ENCODE measurements at places on chromosomes 16 and 17. TPM values are rescaled to one million over a fixed set of nuclear protein-coding genes. Genes with fewer than 3 reads are reported as not detected.

Gene ALOX15B
- total RNA-seq = 18.5 TPM

Gene AGRP
- not detected for total RNA-seq

GRCh38 chr16:17770104-17770503 lies 299.3 kb upstream of the XYLT1 start:
- DNase-seq = no peak
- H3K4me3 ChIP-seq = no peak overlapping the region
- no peak overlapping the region for H3K27ac ChIP-seq
- no peaks in the 10 kb centered on the region for H3K27me3 ChIP-seq
- H3K4me1 ChIP-seq = peaks cover 12% of the 10 kb centered on the region

Gene CLDN7
- total RNA-seq = 20.8 TPM

Gene SPAG7
- 112 TPM for total RNA-seq

DNA sequence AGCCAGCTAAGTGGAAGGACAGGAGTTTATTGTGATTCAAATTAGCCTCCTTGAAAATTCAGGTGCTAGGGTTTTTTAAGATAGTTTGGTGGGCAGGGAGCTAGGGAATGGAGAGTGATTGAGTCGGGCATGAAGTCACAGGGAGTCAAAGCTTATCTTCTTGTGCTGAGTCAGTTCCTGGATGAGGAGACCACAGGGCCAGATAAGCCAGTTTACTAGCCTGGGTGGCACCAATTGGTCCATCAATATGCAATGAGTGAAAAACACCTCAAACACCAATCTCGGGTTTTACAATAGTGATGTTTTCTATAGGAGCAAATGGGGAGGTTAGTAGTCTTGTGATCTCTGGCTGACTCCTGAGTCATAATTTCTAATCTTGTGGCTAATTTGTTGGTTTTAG lies 165.1 kb downstream of the ABCC12 start:
- no peaks in the 10 kb centered on the region for H3K36me3 ChIP-seq
- H3K4me1 ChIP-seq = no peaks in the 10 kb centered on the region
- DNase-seq = no peak
- H3K27ac ChIP-seq = no peak overlapping the region

Gene MIEF2
- 14.1 TPM for total RNA-seq

Gene MT1E
- total RNA-seq = 518 TPM

GRCh38 chr17:1229900-1230501 lies 40.2 kb upstream of the BHLHA9 start:
- H3K4me1 ChIP-seq = peaks cover 18% of the 10 kb centered on the region
- no peak for DNase-seq
- H3K27ac ChIP-seq = no peak overlapping the region

Gene HSD17B1
- total RNA-seq = 13.0 TPM

GRCh38 chr17:80851277-80851925 lies 140.2 kb upstream of the CHMP6 start:
- H3K27me3 ChIP-seq = no peaks in the 10 kb centered on the region
- H3K4me3 ChIP-seq = no peak overlapping the region
- no peak for DNase-seq
- no peak overlapping the region for H3K27ac ChIP-seq
- H3K36me3 ChIP-seq = peaks cover 3% of the 10 kb centered on the region

GRCh38 chr17:82219083-82219482 lies 6.4 kb upstream of the CCDC57 start:
- no peak for DNase-seq
- peak overlapping the region; percentile 90 for H3K27ac ChIP-seq
- peaks cover 29% of the 10 kb centered on the region for H3K4me1 ChIP-seq
- H3K27me3 ChIP-seq = no peaks in the 10 kb centered on the region
- no peaks in the 10 kb centered on the region for H3K36me3 ChIP-seq
- no peak overlapping the region for H3K4me3 ChIP-seq

DNA sequence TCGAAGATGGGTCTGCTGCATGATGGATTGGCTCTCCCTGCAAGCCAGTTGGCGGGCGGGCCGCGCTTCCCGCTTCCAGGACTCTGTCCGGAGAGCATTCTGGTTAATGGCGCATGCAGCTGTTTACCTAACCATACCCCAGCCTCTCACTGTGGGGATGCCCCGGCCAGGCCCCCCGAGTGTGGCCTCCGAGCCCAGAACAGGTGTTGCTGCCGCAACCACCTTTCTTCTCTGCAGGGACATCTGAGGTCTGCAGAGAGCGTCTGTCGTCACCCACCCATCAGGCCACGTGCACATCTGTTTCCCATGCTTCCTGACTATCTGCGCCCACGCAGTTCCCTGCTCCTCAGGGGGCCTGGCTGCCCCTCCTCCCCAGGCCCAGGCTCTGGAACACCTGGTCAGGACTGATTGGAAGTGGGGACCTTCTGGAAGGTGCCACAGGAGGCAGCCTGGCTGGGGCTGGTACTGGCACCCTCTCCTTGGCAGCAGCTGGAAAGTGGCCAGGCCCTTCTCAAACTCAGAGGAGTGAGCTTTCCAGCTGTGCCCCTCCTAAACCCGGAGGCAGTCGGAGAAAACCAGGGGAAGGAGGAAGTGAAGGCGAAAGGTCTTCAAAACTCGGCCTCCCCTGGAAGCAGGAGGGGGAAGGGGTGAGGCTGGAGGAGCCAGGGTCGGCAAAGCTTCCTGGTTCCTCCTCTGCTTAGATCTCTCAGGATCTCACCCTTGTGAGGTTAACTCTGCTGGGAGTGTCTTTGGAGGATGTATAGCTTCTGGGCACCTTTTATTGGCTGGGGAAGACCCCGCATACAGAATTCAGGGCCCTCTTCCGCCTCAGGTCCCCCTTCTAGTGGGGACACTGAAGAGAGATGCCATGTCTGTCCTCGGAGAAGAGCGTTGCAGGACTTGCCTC lies 64.5 kb upstream of the CIBAR2 start:
- no peak for DNase-seq
- no peaks in the 10 kb centered on the region for H3K36me3 ChIP-seq
- H3K27me3 ChIP-seq = no peaks in the 10 kb centered on the region

Gene CACNG4
- total RNA-seq = not detected

Gene DCAF7
- 91.4 TPM for total RNA-seq

GRCh38 chr16:89600427-89600826 lies 13.0 kb upstream of the DPEP1 start:
- no peak overlapping the region for H3K27ac ChIP-seq
- H3K27me3 ChIP-seq = no peaks in the 10 kb centered on the region
- DNase-seq = no peak
- peaks cover 6% of the 10 kb centered on the region for H3K36me3 ChIP-seq
- H3K4me1 ChIP-seq = peaks cover 14% of the 10 kb centered on the region

DNA sequence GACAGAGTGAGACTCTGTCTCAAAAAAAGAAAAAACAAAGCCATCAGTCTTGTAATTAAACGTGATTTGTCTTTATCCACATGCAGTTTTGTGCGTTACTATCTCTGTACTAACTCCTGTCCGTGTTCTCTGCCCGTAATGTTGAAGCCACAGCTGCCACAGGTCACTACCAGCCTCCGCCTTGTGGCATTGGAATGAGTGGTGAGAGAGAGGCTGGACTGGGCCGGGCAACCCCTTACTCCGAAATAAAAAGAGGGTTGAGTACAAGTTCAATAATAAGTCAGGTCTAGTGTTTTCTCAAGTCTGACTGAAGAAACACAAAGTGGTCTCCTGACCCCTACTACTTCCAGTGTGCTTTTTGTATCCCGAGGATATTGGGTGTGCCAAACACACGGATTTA lies 5.4 kb downstream of the DNAJA3 start:
- H3K36me3 ChIP-seq = peaks cover 73% of the 10 kb centered on the region
- no peak overlapping the region for H3K27ac ChIP-seq
- H3K4me1 ChIP-seq = peaks cover 25% of the 10 kb centered on the region
- H3K4me3 ChIP-seq = no peak overlapping the region
- no peaks in the 10 kb centered on the region for H3K27me3 ChIP-seq

GRCh38 chr16:84976644-84977400 lies 34.5 kb downstream of the ZDHHC7 start:
- H3K27me3 ChIP-seq = no peaks in the 10 kb centered on the region
- H3K27ac ChIP-seq = no peak overlapping the region
- H3K4me1 ChIP-seq = peaks cover 4% of the 10 kb centered on the region
- no peak overlapping the region for H3K4me3 ChIP-seq
- H3K36me3 ChIP-seq = peaks cover 78% of the 10 kb centered on the region
- no peak for DNase-seq

- H3K4me1 ChIP-seq = peaks cover 19% of the 10 kb centered on the region
- peak; percentile 79 for DNase-seq
- H3K27me3 ChIP-seq = no peaks in the 10 kb centered on the region
These were observed 73.1 kb downstream of the CCDC182 start for GRCh38 chr17:57671667-57672632.

Gene HOXB5
- not detected for total RNA-seq

DNA sequence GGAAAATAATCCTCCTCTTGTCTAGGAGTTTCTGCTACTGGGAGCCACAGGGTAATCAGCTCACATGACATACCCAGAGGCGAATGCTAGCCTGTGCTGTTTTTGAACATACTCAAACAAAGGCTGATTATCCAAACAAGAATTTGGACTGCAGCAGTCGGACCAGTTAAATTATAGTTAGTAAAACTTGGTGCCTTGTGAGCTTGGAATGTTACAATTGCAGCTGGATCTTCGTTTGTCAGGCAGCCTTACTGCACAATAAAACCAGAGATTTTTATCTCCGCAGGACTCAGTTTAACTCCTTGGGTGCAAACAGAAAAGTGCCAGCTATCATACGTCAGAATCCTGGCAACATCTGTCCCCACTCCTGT lies 163.8 kb upstream of the TBX2 start:
- peaks cover 7% of the 10 kb centered on the region for H3K36me3 ChIP-seq
- no peak overlapping the region for H3K27ac ChIP-seq
- no peak for DNase-seq
- no peak overlapping the region for H3K4me3 ChIP-seq

GRCh38 chr16:14211856-14212543 lies 140.9 kb downstream of the MRTFB start:
- H3K27ac ChIP-seq = no peak overlapping the region
- no peak for DNase-seq
- peaks cover 20% of the 10 kb centered on the region for H3K36me3 ChIP-seq
- no peak overlapping the region for H3K4me3 ChIP-seq
- no peaks in the 10 kb centered on the region for H3K27me3 ChIP-seq

Gene TBC1D3E
- total RNA-seq = 3.8 TPM

DNA sequence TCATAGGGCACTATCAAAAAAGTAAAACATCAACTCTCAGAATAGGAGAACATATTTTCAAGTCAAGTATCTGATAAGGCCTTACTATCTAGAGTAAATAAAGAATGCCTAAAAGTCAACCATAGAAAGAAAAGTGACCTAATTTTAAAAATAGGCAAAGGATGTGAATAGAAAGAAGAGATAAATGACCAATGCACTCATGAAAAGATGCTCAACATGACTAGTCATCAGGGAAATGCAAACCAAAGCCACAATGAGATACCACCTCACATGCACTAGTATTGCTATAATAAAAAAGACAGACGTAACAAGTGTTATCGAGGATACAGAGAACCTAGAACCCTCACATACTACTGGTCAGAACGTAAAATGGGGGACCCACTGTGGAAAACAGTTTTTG lies 90.8 kb downstream of the DYNLRB2 start:
- H3K36me3 ChIP-seq = peaks cover 10% of the 10 kb centered on the region
- no peak for DNase-seq
- no peak overlapping the region for H3K27ac ChIP-seq
- no peak overlapping the region for H3K4me3 ChIP-seq
- H3K27me3 ChIP-seq = no peaks in the 10 kb centered on the region
- no peaks in the 10 kb centered on the region for H3K4me1 ChIP-seq

Gene PCTP
- total RNA-seq = 11.9 TPM

Gene CNTNAP4
- total RNA-seq = not detected

GRCh38 chr16:25633549-25633948 lies 58.2 kb upstream of the HS3ST4 start:
- no peak overlapping the region for H3K4me3 ChIP-seq
- no peaks in the 10 kb centered on the region for H3K27me3 ChIP-seq
- H3K4me1 ChIP-seq = no peaks in the 10 kb centered on the region
- H3K27ac ChIP-seq = no peak overlapping the region
- DNase-seq = peak; percentile 27

Gene PYY
- total RNA-seq = not detected

Gene CCL16
- total RNA-seq = not detected

- H3K27ac ChIP-seq = no peak overlapping the region
- H3K36me3 ChIP-seq = peaks cover 6% of the 10 kb centered on the region
- no peak overlapping the region for H3K4me3 ChIP-seq
- no peaks in the 10 kb centered on the region for H3K27me3 ChIP-seq
These were observed 33.5 kb downstream of the HS3ST3B1 start for GRCh38 chr17:14334276-14334840.

- peaks cover 10% of the 10 kb centered on the region for H3K36me3 ChIP-seq
- no peaks in the 10 kb centered on the region for H3K27me3 ChIP-seq
- peaks cover 12% of the 10 kb centered on the region for H3K4me1 ChIP-seq
- H3K4me3 ChIP-seq = peak overlapping the region; percentile 87
- peak; percentile 50 for DNase-seq
These were observed 491 bp downstream of the IST1 start for GRCh38 chr16:71895679-71896365.

DNA sequence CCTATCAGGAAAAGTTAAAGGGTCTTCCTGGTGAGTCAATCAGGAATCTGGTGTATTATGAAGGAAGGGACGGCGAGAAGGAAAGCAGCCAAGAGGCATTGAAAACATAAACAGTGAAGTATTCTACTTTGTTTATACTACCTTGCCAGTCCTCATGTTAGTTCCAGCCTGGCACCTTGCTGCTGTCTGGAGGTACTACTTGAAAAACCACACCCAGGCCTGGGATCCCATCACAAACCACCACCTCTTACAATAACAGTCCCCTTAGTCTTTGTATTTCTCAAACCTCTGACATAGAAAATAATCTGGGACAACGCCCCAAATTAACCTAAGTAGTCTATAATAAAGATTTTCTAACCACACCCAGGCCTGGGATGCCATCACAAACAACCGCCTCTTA lies 676.7 kb upstream of the SOX9 start:
- peak; percentile 18 for DNase-seq
- H3K4me1 ChIP-seq = peaks cover 46% of the 10 kb centered on the region
- H3K27ac ChIP-seq = no peak overlapping the region
- H3K4me3 ChIP-seq = no peak overlapping the region
- H3K27me3 ChIP-seq = no peaks in the 10 kb centered on the region

DNA sequence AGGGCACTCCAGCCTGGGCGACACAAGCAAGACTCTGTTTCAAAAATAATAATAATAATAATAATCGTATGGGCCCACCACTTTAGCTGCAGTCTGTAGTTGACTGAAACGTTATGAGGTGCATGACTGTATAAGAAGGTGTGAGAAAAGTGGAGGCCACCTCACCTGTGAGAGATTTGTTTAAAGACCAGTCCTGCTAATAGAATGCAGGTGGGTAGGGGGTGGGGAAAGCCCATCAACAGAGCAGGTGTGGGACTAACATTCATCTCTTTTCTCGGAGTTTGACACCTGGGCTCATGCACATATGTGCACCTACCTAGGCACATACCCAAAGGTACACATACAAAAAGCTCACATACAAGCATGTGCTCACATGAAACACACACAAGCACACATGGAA lies 68.0 kb upstream of the TOB1 start:
- peaks cover 36% of the 10 kb centered on the region for H3K4me1 ChIP-seq
- DNase-seq = no peak
- H3K27me3 ChIP-seq = no peaks in the 10 kb centered on the region

Data from MCF 10A (cell line).